ENCODE measurements at places on chromosomes 12 and 14.
A peak's percentile ranks its signal among the peaks of the same experiment; 100 is the strongest.

DNA sequence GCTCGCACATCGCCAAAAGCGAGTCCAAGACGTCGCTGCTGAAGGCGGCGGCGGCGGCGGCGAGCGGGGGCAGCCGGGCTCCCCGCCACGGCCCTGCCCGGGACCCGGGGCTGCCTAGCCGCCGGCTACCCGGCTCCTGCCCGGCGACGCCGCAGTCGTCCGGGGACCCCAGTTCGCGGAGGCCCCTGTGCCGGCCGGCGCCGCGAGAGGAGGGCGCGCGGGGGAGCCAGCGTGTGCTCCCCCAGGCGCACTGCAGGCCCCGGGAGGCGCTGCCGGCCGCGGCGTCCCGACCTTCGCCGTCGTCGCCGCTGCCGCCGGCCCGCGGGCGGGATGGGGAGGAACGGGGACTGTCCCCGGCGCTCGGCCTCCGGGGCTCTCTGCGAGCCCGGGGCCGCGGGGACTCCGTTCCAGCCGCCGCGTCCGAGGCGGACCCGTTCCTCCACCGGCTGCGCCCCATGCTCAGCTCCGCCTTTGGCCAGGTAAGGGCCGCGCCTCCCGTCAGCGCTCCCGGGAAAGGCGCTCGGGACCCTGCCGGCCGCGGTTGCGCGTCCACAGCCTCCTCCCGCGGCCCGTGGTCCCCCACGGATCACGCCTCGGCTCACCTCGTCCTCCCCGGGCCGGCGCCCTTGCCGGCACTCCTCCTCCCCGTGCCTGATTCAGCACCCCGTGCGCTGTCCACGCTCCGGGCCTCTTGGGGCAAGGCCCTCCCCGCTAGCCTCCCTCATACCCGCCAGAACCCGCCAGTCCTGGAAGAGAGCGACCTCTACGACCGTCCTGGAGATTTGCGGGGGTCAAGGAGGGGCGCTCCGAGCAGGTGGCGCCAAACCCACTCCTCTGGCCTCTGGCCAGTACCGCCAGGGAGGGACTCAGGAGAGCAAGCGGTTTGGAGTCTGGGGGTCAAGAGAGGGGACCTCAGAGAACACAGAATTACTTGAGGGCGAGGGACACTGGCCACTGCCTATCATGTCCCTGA, 721 bp downstream of the CABP1 start:
- peak; percentile 61 for DNase-seq

- DNase-seq: no peak
These were observed 129.6 kb downstream of the LMNTD1 start for GRCh38 chr12:25423355-25424050.

DNA sequence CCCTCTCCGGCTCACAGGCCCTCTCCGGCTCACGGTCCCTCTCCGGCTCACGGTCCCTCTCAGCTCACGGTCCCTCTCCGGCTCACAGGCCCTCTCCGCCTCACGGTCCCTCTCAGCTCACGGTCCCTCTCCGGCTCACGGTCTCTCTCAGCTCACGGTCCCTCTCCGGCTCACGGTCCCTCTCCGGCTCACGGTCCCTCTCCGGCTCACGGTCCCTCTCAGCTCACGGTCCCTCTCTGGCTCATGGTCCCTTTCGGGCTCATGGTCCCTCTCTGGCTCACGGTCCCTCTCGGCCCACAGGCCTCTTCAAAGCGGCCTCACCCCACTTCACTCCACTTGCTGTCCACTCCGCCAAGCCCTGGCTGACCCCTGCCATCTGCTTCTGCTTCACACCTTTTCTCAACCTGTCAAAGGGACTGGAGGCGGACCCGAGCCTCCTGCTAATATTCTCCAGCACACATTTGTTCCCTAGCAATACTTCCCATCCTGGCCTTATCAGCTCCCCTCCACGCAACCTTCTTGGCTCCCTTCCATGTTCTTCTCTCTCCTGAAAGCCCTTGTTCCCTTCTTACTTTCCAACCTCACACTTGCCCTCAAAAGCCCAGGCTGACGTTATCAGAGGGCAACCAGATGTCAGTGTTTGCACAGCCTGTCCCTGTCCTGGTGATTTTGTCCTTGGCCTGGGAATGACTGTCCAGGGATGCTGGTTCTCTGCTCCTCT, 176.7 kb downstream of the CALM1 start:
- DNase-seq: no peak

- DNase-seq: no peak
These were observed 15.5 kb upstream of the TAC3 start for GRCh38 chr12:57031789-57032188.

GRCh38 chr12:116971222-116971621, 60.5 kb downstream of the FBXW8 start:
- DNase-seq: no peak

GRCh38 chr12:77064896-77065360, 441 bp downstream of the E2F7 start:
- DNase-seq: peak; percentile 2

DNA sequence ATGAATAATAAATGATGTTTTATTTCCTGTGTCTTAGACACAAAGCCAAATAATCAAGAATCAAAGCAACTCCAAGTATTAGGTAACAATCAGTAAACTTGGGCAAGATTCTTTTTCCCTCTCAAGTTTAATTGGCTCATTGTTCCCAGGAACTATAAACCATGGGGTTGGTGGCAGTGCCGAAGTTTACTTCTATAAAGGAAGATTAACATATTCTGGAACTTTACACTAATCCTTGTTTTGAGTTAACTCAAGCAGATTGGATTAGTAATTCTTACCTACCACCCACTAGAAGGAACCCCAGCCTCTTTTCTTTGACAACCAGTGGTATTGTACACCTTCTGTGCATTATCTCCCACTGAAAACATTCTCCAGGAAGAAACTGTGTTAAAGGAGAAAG, 197.1 kb downstream of the EXOC5 start:
- DNase-seq: no peak

- DNase-seq: no peak
These were observed 228.8 kb upstream of the RGS6 start for GRCh38 chr14:71703477-71703876.

- DNase-seq: no peak
These were observed 185.3 kb downstream of the KIF26A start for GRCh38 chr14:104323551-104324175.

DNA sequence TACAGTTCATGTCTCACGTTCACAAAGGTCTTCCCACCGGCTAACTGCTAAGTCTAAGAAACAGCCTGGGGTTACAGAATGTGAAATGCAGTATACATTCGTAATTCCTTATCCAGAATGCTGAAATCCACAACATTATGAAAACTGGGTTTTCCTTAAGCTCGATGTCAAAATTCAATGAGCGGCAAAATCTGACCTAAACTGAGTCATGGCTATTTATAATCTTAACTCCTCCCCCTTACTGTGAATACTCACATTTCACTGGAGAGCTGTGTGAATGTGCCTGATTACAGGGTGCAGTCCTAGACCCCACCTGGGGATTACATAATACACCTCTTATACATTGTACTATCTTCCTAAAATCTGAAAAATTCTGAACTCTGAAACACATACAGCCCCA, 35.3 kb downstream of the STX2 start:
- no peak for DNase-seq

- DNase-seq: no peak
These were observed 71.6 kb upstream of the CEP83 start for GRCh38 chr12:94531196-94531720.

DNA sequence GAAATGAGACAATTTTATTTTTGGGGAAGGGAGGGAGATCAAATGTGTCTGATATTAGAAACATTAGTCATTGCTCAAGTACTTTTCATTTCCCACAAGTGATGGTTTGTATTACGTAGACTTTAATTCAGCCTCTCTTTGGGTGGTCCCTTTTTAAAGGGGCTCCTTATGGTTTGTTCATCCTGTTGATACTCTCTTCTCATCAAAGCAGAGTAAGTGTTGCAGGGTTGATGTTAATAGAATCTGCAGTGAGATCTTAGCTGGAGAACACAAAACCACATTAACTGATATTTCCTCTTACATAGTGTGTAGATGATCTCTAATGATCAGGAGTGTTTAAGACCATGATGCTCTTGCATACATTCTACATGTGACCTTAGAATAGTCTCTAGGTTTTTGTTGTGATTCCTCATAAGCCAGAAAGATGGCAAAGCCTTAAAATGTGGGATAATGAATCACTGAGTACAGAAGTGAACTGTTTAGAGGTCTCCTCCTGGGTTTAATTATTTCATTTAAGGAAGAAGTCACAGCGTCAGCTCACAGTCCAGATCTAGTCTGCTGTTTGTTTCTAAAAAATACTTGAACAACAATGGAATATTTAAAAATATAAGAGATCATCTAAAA, 87.4 kb upstream of the PTPRR start:
- DNase-seq: no peak

- no peak for DNase-seq
These were observed 103.8 kb downstream of the SLC16A7 start for GRCh38 chr12:59699421-59700152.

DNA sequence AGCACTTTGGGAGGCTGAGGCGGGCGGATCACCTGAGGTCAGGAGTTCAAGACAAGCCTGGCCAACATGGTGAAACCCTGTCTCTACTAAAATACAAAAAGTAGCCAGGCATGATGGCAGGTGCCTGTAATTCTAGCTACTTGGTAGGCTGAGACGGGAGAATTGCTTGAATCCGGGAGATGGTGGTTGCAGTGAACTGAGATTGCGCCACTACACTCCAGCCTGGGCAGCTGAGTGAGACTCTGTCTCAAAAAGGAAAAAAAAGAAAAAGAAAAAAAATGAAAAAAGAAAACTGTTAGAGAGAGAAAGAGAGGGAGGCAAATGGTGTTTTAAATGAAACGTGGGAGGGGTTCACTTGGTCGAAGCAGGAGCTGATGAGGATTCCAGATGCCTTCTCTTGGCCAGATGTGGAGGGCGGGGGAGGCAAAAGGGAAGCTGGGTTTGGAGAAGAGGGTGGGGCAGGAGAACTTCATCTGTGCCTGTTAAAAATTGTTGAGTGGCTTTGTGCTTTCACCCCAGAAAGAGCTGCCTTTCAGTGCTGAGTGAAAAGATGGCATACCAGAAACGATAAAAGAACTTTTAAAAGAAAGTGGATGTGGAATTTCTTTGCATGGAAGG, 1.1 kb downstream of the EMP1 start:
- DNase-seq: no peak

GRCh38 chr12:98514982-98515286, 456 bp upstream of the TMPO start:
- DNase-seq: no peak

DNA sequence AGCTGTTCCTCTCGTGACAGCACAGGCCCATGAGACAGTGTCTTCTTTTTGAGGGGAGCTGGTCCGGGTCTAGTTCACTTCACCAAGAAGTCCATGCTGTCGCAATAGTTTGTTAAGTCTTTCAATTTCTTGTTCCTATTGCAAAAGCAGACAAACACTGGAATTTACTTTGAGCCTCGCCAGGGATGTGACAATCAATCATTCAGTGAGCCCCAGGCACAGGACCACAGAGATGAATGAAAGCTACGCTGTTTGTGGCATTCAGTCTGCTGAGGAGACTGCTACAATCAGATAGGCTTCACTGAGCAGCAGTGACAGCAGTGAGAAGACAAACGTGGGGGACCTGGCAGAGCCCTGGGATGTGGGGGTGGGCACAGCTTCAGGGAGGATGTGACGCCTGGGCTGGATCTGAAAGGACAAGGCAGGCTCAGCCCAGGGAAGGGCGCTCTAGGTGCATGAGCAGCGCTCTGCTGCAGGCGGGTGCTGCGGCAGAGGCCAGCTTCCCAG, 35.5 kb downstream of the TCTN1 start:
- DNase-seq: no peak

DNA sequence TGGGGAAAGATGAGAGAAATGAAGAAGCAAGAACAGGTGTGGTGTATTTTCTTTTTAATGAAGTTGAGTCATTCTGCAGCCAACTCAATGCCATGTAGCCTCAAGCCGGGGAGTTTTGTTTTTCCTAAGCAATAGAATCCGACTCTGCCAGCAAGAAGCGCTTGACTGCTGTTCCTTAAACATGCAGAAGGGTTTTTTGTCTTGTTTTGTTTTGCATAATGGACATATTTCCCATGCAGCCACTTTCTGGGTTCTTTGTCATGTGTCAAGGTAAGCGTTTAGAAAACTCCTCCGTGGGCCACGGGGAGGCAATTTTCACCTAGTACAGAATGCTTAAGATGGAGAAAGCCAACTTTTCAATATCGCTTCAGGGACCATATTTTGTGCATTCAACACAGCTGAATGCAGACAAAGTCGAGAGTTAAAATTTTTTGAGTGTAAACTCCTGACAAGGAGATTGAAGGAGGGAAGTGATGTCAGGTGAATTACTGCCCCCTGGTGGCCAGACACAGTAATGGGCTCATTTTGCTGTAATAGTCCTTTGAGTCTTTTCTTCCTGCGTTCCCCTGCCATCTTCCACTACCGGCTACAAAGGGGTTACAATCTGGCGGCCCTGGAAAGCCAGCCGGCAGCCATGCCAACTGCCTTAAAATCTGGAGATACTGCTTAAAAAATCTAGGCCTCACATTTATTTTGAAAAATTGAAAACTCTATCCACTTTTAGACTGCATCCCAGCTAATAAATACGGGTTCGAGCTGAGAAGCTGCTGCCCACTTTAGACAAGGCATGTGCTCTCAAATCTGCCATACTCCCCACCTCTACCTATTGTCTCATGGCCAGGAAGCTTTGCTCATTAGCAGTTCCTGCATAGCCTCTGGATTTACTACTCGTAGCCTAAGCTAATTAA, 3.2 kb upstream of the FICD start:
- DNase-seq: peak; percentile 82

- DNase-seq: no peak
These were observed 38.9 kb downstream of the SLC8B1 start for GRCh38 chr12:113295886-113296556.

GRCh38 chr14:62253911-62254310, 491.7 kb downstream of the SNAPC1 start:
- no peak for DNase-seq

- DNase-seq: no peak
These were observed 41.4 kb downstream of the ZC3H14 start for GRCh38 chr14:88604212-88604611.

GRCh38 chr12:122871851-122872780, 23.8 kb downstream of the VPS37B start:
- DNase-seq: peak; percentile 100

DNA sequence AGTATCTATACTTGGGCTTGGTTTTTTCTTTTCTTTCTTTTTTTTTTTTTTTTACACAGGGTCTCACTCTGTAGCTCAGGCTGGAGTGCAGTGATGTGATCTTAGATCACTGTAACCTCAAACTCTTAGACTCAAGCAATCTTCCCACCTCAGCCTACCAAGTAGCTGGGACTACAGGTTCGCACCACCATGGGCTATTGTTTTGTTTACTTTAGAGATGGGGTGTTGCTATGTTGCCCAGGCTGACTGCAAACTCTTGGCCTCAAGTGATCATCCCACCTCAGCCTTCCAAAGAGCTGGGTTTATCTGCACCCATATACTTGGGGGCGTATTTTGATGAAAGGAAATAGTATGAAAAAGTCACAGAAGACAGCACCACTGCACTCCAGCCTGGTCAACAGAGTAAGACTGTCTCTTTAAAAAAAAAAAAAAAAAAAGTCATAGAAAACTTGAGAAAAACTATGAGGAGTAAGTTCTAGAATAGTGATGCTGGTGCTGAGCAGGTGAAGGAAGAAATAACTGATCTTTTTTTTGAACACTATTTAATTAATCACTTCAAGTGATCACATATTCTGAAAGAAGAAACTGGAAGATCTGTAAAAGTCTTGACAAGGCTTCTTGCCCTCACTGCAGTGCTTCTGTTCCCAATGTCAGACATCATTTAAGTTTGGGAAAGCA, 53.8 kb upstream of the NPFF start:
- DNase-seq: no peak
